Hepatocyte (in vitro differentiated cells): ENCODE measurements at places on chromosomes 13 and 19. TPM values are rescaled to one million over a fixed set of nuclear protein-coding genes. Genes with fewer than 3 reads are reported as not detected.

- DNase-seq: no peak
Observed at GRCh38 chr13:88857256-88857655, 1186.1 kb downstream of the SLITRK5 start.

DNA sequence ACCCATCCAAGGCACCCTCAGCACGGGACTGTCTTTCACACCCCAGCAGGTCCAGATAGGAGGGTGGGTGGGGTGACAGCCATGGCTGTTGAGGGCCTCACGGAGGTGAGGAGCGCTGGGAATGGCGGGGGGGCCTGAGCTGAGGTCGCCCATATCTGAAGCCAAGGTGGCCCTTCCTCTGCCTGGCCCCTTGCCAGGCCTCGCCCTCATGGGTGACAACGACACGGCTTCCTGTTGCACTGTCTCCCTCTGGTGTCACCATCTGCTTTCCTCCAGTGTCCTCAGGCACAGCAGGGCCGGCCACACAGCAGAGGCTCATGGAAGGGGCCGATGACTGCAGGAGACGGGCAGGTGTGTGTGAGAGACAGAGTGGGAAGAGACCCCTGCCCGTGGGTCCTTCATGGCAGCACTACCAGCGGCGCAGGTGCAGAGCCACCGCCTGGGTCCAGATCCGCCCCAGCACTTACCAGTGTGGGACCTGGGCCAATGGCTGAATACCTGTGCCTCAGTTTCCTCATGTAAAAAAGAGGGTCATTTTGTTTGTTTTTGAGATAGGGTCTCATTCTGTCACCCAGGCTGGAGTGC, 8.1 kb upstream of the NKPD1 start:
- peak; percentile 7 for DNase-seq

DNA sequence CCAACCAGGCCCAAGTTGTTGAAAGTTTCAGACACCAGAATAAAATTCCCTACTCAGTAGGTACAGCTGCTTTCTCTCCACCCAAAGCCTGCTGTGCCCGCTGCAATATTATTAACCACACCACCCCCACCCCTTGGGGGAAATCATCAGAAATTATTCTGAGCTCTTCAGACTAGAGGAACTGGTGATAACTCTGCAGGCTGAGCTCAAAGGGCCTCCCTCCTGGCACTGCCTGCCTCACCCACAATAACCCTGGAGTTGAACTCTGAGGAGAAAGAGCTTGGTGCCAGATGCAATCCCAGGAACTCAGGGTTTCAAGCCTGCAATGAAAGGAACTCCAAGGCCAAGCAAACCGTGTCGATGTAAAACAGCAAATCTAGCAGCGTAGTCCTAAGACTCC, 381.7 kb upstream of the ZNF507 start:
- DNase-seq: no peak

- DNase-seq: peak; percentile 47
Observed at GRCh38 chr13:99033814-99034213, 56.0 kb upstream of the DOCK9 start.

- no peak for DNase-seq
Observed at GRCh38 chr13:98405690-98406344, 171.1 kb downstream of the STK24 start.

- DNase-seq: peak; percentile 96
Observed at GRCh38 chr19:8526345-8527091, 12.6 kb upstream of the ZNF414 start.

DNA sequence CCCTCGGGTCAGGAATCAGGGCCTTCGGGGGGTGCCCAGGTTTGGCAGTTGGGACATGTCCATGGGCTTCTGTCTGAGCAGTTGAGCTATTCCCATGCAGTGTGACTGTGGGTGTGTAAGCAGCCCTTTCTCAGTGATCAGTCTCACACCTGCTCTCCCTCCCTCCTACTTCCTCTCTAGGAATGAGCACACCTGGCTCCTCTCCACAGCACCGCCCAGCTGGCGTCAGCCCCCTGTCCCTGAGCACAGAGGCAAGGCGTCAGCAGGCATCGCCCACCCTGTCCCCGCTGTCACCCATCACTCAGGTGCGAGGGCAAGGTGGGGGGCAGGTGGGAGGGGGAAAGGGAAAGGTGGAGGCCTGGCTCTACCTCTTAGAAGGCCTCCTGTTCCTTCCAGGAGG, 25.9 kb downstream of the COMP start:
- DNase-seq: no peak

- DNase-seq: peak; percentile 6
Observed at GRCh38 chr19:1992759-1993260, 22.7 kb downstream of the BTBD2 start.

- DNase-seq: no peak
Observed at GRCh38 chr19:16473875-16474392, 2.2 kb upstream of the EPS15L1 start.

DNA sequence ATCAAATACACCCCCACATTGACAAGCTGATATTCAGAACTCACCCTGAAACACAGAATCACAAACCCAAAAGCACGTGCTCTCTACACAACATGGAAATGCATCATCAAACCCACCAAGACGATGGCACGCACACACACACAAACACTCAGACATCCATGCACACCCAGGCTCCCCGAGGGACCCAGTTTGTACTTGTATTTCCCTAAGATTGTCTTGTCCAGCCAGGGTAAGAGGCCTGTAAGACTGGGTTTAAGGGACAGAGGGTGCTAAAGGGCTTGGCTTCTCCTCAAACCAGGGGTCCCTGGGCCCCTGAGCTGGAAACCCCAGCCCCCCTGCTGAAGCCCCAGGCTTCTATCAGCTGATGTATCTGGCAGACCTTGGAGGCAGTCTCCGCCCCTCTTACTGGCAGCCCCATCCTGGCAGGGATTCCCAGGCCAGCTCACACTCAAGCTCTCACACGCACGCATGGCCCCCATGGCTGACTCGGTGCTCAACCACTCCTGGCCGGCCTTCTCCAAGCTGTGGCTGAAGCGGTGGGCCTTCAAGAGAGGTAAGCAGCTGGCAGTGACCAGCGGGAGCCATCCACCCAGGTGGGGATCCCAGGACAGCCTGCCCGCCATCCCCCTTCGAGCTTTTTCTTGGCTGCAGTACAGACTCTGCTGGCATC, 6.5 kb downstream of the ARHGEF18 start:
- DNase-seq: peak; percentile 48

- DNase-seq: no peak
Observed at GRCh38 chr13:38543561-38543960, 143.3 kb upstream of the FREM2 start.

GRCh38 chr19:12596485-12596884, 14.1 kb downstream of the ZNF490 start:
- DNase-seq: no peak

DNA sequence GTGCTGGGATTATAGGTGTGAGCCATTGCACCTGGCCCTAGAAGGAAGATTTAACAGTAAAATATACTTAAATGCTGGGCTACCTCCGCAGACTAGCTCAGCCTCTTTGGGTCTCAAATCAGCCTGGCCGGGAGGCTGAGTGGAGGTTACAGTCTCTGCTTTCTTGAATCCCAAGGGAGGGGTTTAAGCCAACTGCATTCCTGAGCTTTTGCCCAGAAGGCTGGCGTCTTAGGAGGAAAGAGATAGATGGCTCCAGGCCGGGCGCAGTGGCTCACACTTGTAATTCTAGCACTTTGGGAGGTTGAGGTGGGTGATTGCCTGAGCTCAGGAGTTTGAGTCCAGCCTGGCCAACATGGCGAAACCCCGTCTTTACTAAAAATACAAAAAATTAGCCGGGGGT, 623 bp upstream of the C5AR1 start:
- no peak for DNase-seq

- DNase-seq: peak; percentile 82
Observed at GRCh38 chr19:55068950-55069864, 6.3 kb upstream of the RDH13 start.

- DNase-seq: no peak
Observed at GRCh38 chr13:24891476-24892108, 127.6 kb downstream of the RNF17 start.

- peak; percentile 74 for DNase-seq
Observed at GRCh38 chr19:1001538-1002166, 1.4 kb downstream of the GRIN3B start.

DNA sequence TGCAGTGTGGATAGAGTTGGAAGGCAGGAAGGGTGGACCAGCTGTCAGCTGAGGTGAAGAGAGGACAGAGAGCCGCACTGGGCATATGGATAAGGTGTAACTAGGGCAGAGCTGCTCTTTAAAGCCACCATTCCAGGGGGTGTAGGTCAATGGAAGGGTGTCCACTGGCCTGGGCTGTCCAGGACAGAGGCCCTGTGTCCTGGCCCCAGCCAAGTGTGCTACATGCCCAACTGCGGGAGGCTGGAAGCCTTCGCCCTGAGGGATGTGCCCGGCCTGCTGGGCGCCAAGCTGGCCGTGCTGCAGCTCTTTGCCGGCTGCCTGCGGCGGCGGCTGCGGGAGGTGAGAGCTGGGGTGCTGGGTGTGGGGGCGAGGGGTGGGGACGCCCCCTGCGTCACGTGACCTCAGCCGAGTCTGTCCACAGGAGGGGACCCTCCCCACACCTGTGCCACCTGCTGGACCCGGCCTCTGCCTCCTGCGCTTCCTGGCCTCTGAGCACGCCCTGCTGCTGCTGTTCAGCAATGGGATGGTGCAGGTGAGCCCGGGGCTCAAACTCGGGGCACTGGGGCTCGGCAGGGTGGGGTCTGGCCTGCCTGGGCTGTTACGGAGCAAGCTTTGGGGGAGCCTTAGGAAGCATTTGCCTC, 9.8 kb downstream of the PLK5 start:
- DNase-seq: no peak

- DNase-seq: peak; percentile 58
Observed at GRCh38 chr19:56566904-56567273, 379 bp upstream of the ZNF470 start.

GRCh38 chr19:41815301-41815700, 18.9 kb downstream of the CEACAM3 start:
- DNase-seq: no peak

DNA sequence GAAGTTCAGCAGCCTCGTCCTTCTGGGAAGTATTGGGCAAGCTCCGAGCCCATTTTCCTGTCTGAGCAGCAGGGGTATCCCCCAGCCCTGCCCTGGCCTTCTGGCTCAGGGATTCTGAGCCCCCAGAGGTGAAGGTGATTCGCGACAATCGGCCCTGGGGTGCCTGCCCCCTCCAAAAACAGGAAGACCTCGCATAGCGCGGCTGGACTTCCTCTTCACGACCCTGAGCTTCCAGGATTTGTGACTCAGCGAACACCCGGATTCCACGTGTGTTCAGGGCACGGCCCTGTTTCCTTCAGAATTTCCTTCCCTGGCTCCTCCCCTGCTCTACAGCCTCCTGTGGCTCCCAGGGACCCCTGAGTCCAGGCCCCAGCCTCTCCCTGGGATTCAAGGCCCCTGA, at the start of gene SEMA6B:
Gene SEMA6B (minus strand): TSS at position 116 of the 400 bp plus-strand sequence. CDS start 1,227 bp downstream, outside the sequence.
- peak; percentile 2 for DNase-seq

DNA sequence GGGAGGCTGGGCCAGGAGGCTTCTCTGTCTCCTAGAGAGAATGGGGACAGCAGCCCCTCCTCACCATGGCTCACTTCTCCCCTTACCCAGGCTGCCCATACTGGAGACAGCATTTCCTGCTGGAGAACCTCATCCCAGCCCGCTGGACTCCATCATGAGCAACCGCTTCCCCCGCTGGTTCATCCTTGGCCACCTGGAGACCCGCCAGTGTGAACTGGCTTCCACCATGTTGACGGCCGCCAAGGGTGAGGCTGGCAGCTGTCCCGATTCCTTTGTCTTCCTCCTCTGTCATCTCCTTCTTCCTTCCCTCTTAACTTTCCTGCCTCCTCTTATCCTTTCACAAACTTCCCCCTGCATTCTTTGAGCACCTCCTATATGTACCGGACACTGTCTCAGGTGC, 28.0 kb downstream of the ZSWIM4 start:
- DNase-seq: no peak

- no peak for DNase-seq
Observed at GRCh38 chr19:10116085-10116865, 3.4 kb downstream of the EIF3G start.

The CRB3 gene
- total RNA-seq: 71.4 and 75.5 TPM in 2 replicates

The GIPC3 gene
- 0.04 TPM in 1 of 2 replicates, not detected in the other for total RNA-seq

The PPP1R37 gene
- 28.1 and 30.8 TPM in 2 replicates for total RNA-seq

The C1QTNF9B gene
- not detected in 2 replicates for total RNA-seq

The CLEC4M gene
- 0.07 and 0.80 TPM in 2 replicates for total RNA-seq

The FAM216B gene
- total RNA-seq: 0.80 and 0.90 TPM in 2 replicates

The CYP4F12 gene
- 2.3 and 3.1 TPM in 2 replicates for total RNA-seq

The FFAR3 gene
- total RNA-seq: 0.80 and 1.6 TPM in 2 replicates

The EGLN2 gene
- 84.4 and 88.4 TPM in 2 replicates for total RNA-seq
